ENCODE measurements at places on chromosomes 6 and 20. TPM values are rescaled to one million over a fixed set of nuclear protein-coding genes. Genes with fewer than 3 reads are reported as not detected.

Gene LGSN
- total RNA-seq = 0.45 TPM

Gene SMIM26
- 94.3 TPM for total RNA-seq

Gene BACH2
- 3.3 TPM for total RNA-seq

Gene TRDN
- total RNA-seq = 23.1 TPM

Gene LMBRD1
- total RNA-seq = 25.5 TPM

DNA sequence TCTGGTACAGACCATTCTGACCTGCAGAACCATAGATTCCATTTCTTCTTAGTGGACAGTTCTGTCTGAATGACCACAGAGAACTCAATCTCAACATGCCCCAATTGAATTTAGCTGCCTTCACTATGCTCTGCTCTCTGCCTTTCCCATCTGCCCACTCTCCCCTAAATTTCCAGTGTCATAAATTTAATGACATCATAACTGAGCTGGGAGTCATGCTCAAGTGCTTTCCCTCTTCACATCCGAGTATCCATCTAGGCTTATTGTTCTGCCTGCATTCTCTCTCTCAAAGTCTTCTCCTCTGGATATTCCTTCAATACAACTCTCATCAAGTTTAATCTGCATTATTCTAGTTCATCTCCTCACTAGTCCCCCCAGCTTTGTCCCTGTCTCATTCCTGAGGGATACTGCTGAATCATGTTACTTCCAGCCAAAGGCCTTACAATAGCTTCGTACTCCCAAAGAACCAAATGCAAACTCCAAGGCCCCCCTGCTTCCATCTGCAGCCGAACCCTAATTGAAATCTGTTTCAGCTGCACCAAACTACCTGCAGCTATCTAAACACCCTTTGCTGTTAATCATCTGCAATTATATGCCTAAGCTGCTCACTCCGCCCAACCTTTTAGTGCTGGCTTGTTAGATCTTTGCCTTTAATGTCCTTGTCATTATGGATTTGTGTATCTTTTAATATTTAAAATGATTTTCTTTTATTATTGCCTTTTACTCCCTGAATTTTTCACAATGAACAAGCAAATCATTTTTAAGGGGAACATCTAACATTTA lies 46.1 kb downstream of the SLC35B3 start:
- DNase-seq = no peak
- no peaks in the 10 kb centered on the region for H3K27me3 ChIP-seq
- no peak overlapping the region for H3K4me3 ChIP-seq

DNA sequence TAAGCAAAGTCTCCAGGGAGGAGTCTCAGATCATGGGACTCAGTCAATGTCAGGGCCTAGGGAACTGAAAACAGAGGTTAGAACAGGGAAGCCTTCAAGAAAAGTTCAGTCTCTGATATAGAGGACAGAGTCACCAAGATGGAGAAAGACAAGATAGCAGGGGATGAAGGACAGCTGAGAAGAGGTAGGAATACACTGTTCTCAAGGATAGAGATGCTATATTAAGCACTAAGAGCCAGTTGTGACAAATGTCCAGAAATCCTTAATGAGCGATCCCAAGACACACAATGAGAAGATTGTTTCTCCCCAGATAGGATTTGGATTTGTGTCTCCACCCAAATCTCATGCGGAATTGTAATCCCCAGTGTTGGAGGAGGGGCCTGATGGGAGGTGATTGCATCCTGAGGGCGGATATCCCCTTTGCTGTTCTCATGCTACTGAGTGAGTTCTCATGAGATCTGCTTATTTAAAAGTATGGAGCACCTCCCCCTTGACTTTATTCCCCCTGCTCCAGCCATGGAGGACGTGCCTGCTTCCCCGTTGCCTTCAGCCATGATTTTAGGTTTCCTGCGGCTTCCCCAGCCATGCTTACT lies 168.2 kb downstream of the AKAP7 start:
- peaks cover 28% of the 10 kb centered on the region for H3K4me1 ChIP-seq
- no peak overlapping the region for H3K27ac ChIP-seq
- no peaks in the 10 kb centered on the region for H3K27me3 ChIP-seq
- DNase-seq = no peak

DNA sequence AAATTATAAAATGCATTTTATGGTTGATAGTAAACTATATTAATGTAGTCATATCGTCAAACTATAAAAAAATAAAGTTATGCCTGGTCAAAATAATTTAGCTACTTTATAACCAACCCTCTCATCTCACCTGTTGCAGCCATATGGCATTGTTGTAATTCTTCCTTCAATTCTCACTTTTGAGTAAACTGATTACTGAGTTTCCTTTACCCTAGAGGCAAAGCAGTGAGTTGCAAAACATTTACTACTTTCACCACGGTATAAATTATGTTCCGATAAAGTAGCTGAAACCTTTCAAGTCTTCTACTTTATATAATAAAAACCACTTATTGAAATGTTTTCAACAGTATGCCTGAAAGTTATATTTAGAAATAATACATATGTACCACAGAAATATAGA lies 113.8 kb downstream of the AHI1 start:
- H3K36me3 ChIP-seq = no peaks in the 10 kb centered on the region
- no peaks in the 10 kb centered on the region for H3K4me1 ChIP-seq
- DNase-seq = peak; percentile 35
- H3K27ac ChIP-seq = no peak overlapping the region
- H3K4me3 ChIP-seq = no peak overlapping the region
- no peaks in the 10 kb centered on the region for H3K27me3 ChIP-seq

DNA sequence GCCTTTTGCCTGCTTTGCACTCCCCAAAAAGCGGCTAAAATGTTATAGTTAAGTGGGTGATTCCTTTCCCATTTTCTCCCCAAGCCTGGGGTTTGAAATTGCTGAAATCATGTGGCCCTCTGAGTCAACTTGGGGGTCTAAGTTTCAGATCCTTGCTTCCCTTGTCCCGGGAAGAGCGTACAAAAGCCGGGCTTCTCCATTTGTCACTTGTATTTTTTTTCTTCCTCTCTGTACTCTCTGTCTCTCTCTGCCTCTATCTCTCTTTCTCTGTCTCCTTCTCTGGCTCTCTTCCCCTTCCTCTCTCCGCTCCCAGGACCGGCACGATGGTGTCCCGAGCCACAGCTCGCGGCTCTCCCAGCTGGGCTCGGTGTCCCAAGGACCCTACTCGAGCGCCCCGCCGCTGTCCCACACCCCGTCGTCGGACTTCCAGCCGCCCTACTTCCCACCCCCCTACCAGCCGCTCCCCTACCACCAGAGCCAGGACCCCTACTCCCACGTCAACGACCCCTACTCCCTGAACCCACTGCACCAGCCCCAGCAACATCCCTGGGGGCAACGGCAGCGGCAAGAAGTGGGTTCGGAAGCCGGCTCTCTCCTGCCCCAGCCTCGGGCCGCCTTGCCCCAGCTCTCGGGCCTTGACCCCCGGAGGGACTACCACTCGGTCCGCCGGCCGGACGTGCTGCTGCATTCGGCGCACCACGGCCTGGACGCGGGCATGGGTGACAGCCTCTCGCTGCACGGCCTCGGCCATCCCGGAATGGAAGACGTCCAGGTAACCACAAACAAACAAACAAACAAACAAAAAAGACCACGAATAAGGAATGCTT lies 4.6 kb downstream of the TFAP2B start:
- peaks cover 85% of the 10 kb centered on the region for H3K4me1 ChIP-seq
- H3K27me3 ChIP-seq = peaks cover 100% of the 10 kb centered on the region
- no peak overlapping the region for H3K27ac ChIP-seq
- DNase-seq = no peak
- H3K36me3 ChIP-seq = no peaks in the 10 kb centered on the region

DNA sequence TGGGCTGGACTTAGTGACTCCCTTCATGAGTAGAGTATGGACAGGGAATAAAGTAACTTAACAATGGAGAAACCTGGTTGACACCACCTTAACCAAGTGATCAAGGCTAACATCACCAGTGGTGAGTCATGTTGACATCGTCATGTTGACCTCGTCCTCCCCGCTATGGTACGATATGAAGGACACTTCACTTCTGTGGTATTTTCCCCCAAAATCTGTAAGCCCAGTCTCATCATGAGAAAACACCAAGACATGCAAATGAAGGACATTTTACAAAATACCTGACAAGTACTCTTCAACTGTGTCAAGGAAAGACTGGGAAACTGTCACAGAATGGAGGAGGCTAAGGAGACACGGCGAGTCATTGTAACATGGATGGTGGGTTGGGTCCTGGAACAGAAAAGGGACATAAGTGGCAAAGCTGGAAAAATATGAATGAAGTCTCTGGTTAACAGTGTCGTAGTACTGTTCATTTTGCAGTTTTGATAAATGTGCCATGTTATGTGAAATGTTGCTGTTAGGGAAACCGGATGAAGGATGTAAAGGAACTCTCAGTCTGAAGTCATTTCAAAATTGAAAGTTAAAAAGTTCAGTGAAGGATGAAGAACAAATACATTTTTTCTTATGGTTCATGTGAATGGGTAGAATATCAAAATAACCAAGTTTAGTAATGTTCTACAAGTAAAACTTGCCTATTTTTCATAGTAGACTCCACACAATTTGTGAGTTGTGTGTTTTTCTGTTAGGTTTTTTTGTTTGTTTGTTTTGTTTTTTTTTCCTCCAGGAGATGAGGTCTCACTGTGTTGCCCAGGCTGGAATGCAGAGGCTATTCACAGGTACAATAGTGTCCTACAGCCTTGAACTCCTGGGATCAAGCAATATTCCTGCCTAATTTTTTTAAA lies 247.5 kb downstream of the TMEM242 start:
- H3K4me1 ChIP-seq = peaks cover 51% of the 10 kb centered on the region
- H3K27me3 ChIP-seq = no peaks in the 10 kb centered on the region
- no peaks in the 10 kb centered on the region for H3K36me3 ChIP-seq
- no peak for DNase-seq

DNA sequence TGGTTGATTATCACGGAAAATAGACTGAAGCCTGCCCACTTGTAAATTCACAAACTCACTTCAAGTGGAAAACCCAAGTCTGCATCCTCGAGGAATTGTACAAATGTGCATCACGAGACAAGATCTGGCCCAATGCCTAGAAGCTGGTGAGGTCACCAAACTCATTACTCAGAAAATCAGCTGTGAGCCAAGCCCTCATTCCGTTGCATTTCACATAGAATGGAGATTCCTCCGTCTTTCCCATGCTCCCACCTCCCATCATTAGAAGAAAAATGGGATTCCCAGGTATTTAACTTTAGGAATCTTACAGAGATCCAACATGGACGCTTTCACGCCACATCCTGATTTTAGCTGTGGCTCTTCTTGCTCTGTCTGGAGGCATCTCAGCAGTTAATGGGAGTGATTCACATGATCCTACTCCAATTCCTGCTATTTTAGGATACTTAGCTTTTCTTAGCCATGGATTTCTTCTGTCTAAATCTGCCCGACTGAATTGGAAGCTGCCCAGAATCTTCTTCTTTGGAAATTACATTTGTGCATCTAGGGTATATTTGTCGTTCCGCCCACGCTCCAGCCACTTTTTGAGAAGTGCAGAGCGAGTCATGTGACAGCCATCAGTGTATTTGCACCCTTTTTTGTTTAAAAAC lies 68.7 kb upstream of the STMND1 start:
- no peak overlapping the region for H3K27ac ChIP-seq
- H3K36me3 ChIP-seq = no peaks in the 10 kb centered on the region
- no peaks in the 10 kb centered on the region for H3K4me1 ChIP-seq
- DNase-seq = no peak
- no peak overlapping the region for H3K4me3 ChIP-seq

DNA sequence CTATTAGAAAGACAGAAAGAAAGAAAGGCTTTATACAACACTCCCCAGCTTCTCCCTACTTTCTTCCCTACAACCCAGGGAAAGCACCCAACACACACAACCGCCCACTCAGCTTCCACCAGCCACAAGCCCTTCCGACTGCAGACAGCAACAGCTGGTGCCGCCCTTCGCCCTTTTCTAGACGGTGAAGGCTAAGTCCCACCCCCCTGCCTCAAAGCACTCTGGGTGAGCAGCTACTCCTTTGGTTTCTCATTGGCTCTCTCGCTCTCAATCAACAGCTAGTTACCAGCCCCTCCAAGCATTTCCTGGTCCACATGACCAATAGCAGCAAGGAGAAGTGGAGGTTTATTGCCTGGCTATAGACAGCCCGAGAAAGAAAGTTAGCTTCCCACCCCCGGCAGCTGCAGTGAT lies 230.1 kb upstream of the MOCS1 start:
- H3K4me3 ChIP-seq = no peak overlapping the region
- H3K4me1 ChIP-seq = no peaks in the 10 kb centered on the region
- H3K27ac ChIP-seq = no peak overlapping the region
- H3K36me3 ChIP-seq = no peaks in the 10 kb centered on the region
- DNase-seq = peak; percentile 60

DNA sequence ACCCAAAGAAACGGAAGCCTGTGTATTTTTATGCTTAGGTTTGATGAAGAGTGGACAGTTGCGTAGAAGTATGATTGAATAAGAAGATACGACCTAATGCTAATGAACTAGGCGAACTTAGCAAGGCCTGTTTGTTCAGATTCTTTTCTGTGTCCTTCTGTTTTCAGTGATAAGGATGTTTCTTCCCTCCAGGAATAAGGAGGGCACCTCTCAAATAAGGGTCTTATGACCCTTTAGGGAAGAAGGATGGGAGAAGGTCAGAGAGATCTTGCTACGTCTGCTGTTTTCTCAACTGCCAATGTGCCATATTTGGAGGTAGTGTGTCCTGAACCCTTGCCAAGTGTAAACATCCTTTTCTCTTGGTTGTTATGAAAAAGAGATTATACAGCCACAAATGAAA lies 524.8 kb downstream of the UTRN start:
- DNase-seq = no peak
- no peaks in the 10 kb centered on the region for H3K27me3 ChIP-seq
- no peak overlapping the region for H3K27ac ChIP-seq
- peaks cover 11% of the 10 kb centered on the region for H3K4me1 ChIP-seq

GRCh38 chr6:121426686-121427085 lies 8.8 kb upstream of the GJA1 start:
- H3K27me3 ChIP-seq = no peaks in the 10 kb centered on the region
- no peaks in the 10 kb centered on the region for H3K36me3 ChIP-seq
- peaks cover 4% of the 10 kb centered on the region for H3K4me1 ChIP-seq
- no peak overlapping the region for H3K4me3 ChIP-seq

DNA sequence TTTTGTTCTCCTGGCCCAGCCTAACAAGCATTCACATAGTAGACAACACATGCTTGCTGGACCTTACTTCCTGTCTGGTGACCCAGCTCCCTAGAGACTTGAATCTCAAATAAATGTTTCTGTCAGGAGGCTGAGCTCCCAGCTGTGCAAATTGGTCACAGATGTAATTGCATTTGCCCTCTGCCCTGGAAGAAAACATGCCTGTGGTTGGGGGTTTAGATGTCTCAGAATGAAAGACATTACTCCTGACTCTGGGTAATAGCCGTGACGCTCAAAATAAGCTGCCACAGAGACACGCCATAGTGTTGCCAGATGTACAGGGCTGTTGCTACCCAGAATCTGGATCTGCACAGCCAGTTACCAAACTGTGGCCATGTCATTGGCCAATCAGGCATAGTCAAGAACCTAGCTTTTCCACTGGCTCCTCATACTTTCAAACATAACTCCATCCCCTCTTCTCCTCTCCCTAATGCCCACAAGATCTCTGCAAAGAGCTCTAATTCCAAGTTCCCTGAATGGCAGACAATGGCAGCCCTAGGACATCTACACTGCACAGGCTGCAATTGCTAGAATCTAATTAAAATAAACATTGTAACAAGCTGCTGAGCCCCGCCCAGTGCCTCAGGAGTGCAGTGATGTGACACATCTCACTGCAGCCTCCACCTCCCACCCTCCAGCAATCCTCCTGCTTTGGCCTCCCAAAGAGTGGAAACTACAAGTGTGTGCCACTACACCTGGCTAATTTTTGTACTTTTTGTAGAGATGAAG lies 32.8 kb upstream of the GMPR start:
- H3K4me1 ChIP-seq = no peaks in the 10 kb centered on the region
- no peak for DNase-seq
- H3K27ac ChIP-seq = no peak overlapping the region
- H3K4me3 ChIP-seq = no peak overlapping the region
- no peaks in the 10 kb centered on the region for H3K27me3 ChIP-seq
- H3K36me3 ChIP-seq = no peaks in the 10 kb centered on the region

- H3K4me1 ChIP-seq = 0 out of 2 replicates have a peak, but pooled peaks cover 6% of the 10 kb centered on the region
- DNase-seq = no peak
- H3K27me3 ChIP-seq = no peaks in the 10 kb centered on the region
These were observed 87.4 kb downstream of the TMEM200A start for GRCh38 chr6:130453230-130453629.

All from GM23338 (cell line).